Activated T-helper 1 cell treated with Interleukin-2 at 50 U/mL for 16 hours (primary cell): ENCODE measurements at places on chromosomes 3 and 15.

DNA sequence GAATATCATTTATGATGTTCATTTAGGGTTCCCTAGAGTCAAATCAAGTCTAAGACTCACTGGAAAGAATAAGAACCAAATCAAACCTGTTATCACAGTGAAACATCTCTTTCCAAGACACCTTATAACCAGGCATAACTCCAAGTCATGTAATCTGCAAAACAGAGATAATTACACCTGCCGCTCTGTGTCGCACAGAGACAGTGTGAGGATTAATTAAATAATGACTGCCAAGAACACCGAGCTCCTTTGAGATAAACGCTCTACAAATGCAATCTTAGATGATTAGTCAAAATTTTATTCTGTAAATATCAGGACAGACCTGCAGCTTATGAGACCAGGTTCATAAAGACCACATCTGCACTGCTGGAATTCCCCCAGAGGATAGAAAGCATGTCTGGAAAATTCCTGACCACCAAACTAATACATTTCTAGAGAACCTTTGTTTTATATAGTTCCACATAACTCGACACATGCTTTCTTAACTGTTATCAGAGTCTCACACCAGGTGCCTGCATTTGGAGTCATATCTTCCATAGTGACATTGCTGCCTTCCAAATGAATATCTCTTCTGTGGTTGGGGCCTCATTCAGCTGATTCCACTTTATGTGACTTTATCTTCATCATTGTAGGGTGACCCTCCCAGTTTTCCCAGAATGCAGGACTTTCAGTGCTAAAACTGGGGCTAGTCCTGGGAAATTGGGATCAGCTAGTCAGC is 252.8 kb downstream of the CD47 start:
- DNase-seq, result no peak

DNA sequence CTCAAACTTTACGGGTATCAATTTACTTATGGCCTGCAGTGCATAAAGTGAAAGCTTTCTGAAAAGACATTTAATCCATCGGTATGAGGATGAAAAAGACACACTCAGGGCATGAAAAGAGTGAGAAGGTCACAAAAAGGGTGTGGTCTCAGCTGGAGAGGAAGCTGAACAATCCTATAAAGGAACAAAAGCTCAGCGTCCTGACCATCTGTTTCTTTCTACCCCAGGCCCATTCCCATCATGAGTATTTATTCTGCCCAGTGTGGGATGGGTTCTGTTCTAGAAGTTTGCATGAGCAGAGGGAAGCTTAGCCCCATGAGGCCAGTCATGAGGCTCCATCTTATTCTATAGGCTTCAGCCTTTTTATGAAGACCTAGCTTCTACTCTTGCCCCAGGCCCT is 144.6 kb downstream of the LPP start:
- DNase-seq, result no peak

DNA sequence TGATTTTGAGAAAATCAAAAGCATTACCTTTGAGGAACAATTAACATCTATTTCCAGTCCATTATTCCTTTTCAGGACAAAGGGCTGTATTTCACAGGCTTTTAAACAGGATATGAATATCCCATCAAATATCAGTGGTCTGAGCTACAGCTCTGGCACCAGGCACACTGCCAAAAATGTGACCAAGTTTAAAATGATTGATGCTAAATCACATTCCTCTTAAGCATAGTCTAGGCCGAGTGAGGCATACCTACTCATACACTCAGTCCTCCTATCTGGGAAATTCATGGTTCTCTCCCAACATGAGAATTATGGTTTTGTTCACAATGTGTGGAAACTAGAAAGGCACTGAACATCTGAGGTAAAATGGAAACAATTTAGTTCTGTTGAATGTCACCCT is 683.5 kb downstream of the TUSC7 start:
- no peak for DNase-seq

GRCh38 chr15:90967206-90967605 is 12.5 kb downstream of the RCCD1 start:
- no peak for DNase-seq

- no peak for DNase-seq
Observed at GRCh38 chr3:17142516-17142915, 257.8 kb downstream of the PLCL2 start.

DNA sequence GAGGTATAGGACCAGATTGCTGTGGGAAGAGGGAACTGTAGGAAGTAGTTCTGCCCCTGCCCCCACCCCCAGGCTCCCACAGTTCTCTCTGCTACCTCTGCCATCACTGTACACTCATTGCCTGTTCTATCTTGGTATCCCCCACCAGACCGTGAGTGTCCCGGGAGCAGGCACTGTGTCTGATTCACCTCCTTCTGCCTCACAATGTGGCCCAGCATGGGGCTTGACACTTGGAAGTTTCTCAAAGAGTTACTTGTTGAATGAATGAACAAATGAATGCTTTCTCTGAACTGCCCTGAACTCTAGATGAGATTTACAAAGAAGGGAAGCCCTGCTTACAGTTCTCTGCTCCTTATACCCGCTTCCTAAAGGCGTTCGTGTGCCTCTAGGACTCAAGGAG is 27.1 kb upstream of the PIK3CB start:
- no peak for DNase-seq

- DNase-seq, result no peak
Observed at GRCh38 chr15:71999807-72000206, 118.1 kb downstream of the MYO9A start.

DNA sequence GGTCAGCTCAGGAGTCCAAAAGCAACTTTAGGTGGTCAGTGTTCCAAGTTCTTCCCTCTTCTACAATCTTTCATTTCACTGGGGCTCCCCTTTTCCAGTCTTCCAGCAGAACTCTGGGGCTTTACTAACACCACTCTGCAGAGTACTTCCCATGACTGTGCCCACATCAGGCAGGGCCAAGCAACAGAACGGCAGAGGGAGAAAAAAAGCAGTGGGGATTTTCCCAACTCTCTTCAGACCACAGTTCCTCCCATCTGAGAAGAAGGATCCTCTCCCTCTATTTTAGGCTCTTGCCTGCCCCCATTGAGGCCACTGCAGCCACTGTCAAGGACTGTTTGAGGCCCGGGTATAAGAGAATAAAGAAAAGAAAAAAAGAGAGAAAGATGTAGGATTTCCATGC is 70.7 kb downstream of the TTBK2 start:
- no peak for DNase-seq

DNA sequence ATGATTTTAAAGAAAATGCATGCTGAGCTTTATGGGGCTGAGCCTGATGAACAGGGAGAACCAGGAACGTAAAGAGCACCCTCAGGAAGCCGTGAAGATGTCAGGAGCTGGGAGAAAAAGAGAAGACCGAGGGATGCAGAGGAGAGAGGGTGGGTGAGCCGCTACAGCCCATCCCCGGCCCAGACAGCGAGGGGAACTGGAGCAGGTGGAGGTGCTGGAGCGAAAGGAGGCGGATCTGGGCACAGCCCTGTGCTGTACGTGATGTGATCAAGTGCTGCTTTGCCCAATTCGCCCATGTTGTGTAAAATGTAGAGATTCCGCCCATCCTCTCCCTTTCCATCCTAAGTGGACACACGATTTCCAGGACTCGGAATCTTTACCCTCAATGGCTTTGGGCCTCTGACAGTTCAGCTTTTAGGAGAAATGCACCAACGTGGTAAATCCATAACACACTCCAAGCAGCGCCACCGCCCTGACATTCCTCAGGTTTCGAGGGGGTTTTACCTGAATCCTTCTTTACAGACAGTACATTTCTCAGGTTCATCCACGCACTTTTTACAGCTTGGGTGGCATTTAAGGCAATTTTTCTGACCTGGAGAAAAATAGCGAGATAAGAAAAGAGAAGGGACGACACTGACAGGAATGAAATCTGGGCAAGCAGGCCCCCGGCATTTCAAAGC is 27.1 kb upstream of the SNRPA1 start:
- no peak for DNase-seq

GRCh38 chr15:70535071-70535954 is 228.0 kb downstream of the UACA start:
- peak; percentile 43 for DNase-seq

DNA sequence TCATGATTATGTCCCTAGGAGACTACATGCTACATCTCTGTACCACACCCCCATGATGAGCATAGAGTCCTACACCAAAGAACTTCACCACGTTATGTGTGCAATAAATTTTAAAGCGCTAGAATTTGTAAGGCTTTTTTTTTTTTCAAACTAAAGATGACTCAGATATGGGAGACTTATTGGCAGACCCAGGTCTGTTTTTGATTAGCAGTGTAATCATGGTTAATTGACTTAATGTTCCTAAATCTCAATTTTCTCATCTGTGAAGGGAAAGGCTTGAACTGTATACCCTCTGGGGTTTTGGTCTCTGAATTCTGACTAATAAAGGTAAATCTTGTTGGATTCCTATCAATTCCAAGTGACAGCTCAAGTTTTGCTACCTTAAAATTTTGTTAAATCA is 26.4 kb downstream of the ABI3BP start:
- DNase-seq, result no peak

- no peak for DNase-seq
Observed at GRCh38 chr3:149090907-149091306, 4.6 kb upstream of the HLTF start.

- no peak for DNase-seq
Observed at GRCh38 chr3:30181178-30181465, 425.3 kb upstream of the TGFBR2 start.

- no peak for DNase-seq
Observed at GRCh38 chr3:143707848-143708247, 140.4 kb downstream of the SLC9A9 start.

- DNase-seq, result no peak
Observed at GRCh38 chr3:192957441-192958021, 39.9 kb upstream of the MB21D2 start.

DNA sequence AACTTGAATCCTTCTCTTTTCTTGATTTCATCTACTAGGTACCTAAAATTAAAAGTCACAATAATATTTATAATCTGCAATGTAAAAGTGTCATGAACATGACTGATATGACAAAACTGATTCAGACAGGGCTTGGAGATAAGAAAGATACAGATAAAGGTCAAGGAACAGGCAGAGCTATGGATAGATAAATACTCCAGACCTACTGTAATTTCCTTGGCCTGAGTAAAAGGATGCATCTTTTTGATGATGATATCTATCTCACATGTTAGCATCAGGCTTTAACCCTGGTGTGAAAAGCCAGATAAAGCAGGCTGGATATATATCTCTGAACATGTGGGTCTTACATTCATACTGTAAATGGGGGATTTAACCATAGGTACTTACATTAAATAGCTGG is 108.1 kb downstream of the GADL1 start:
- no peak for DNase-seq

- no peak for DNase-seq
Observed at GRCh38 chr3:189778340-189778950, 147.3 kb downstream of the TP63 start.

GRCh38 chr3:53570081-53570480 is 75.7 kb downstream of the CACNA1D start:
- DNase-seq, result no peak

GRCh38 chr15:25060996-25061620 is 106.3 kb downstream of the SNRPN start:
- DNase-seq, result no peak

- no peak for DNase-seq
Observed at GRCh38 chr3:197305854-197306253, 7.4 kb upstream of the DLG1 start.

DNA sequence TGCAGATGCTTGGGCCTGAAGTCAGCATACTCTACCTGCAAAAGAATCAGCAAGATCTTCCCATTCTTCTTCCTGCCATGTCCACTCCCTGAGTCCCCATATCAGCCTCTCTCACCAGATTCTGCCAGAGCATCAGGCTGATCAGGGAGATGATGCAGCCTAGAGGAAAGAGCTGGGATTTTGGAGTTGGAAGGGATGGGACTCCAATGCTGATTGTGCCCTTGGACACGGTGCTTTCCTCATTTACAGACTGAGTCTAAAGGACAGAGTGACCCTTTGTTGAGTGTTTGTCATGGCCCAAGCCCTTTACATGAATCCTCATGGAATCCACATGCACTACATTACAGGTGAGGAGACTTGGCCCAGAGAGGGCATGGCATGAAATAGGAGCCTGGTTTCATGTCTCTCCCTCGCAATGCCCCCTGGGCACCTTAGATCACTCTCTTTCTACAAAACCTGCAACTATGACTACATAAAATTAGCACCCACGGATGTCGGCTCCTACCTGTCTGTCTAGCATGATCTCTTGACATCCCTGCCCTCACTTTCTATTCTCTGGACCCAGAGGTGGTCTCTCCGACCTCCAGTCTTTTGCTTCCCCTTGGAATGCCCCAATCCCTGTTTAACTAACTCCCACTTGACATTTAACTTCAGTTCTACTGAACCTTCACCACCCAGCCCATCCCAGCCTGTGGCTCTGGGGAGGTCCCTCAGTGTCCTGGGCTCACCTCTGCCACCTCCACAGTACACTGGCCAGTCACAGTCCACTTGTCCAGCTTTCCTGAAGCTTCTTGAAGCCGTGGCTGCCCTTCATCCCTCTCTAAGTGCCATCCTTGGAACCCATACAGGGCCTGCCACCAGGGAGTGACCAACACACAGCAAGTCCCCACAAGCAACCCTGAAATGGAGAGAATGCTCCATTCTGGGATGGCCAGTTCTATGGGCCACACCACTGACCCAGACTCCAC is 173.5 kb downstream of the ABHD5 start:
- DNase-seq, result no peak

- no peak for DNase-seq
Observed at GRCh38 chr15:51191072-51191670, 96.5 kb upstream of the TNFAIP8L3 start.

DNA sequence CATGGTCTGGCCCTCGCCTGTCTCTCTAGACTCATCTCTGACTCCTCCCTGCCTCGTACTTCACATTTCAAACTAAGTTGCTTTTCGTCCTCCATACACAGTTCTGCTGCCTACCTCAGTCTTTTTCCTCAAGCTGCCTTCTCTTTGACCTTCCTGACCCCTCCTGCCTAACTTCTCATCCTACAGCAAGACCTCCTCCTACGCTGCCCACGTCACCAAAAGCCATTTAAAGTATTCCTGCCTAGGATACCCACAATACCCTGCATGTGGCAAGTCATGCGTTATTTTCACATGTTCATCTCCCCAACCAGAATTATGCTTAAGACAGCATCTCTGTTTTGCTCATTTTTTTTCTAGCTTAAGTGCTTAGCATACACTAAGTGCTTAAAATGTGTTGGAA is 56.7 kb downstream of the LHFPL4 start:
- DNase-seq, result no peak

DNA sequence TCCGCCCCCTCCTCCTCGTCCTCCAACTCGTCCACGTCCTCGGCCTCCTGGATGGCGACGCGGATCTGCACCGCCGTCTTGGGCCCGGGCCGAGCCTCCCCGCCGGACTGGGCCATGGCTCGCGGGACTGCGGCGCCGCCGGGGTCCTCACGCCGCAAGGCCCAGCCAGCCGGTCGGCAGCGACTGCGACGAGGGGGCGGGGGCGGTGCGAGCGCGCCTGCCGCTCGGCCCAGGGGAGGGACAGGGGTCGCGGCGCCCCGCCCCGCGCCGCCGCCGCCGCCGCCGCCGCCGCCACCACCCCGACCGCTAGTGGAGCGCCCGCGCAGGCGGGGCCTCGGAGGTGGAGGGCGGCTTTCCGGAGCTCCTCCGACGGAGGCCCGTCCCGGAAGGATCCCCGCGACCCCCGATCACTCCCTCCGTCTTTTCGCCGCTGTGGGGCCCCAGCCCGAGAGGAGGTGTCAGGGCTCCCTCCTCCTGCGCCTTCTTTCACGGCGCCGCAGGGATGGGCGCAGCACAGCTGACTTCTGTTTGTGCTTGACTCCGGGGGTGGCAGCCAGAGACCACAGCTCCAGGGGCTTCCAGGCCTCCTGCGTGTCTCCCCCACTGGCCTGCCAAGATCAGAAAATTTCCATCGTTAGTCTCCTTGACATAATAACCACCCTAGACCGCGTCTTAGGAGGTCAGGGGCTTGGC is at the start of gene LARP6:
Gene LARP6, minus strand, starts transcription at position 185 of the 693 bp plus-strand sequence. Its CDS starts 69 bp downstream, at position 116.
- DNase-seq, result no peak

- no peak for DNase-seq
Observed at GRCh38 chr3:197266331-197266730, 32.1 kb downstream of the DLG1 start.
